Cardiac fibroblast (primary cell): ENCODE measurements at places on chromosomes 4 and X.

GRCh38 chr4:55255179-55255578 lies 90.9 kb upstream of the SRD5A3 start:
- DNase-seq, result peak; percentile 40

GRCh38 chr4:83381173-83381572 lies 46.5 kb upstream of the HPSE start:
- no peak for DNase-seq

DNA sequence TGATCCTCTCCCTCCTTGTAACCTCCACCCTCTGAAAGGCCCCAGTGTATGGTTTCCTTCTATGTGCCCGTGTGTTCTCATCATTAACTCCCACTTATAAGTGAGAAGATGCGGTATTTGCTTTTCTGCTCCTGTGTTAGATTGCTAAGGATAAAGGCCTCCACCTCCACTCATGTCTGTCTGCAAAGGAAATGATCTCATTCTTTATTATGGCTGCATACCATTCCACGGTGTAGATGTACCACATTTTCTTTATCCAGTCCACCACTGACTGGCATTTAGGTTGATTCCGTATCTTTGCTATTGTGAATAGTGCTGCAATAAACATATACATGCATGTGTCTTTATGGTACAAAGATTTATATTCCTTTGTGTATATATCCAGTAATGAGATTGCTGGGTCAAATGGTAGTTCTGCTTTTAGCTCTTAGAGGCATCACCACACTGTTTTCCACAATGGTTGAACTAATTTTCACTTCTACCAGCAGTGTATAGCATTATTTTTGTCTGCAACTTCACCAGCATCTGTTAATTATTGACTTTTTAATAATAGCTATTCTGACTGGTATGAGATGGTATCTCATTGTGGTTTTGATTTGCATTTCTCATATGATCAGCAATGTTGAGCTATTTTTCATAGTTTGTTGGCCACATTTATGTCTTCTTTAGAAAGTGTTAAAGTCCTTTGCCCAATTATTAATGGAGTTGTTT lies 1030.9 kb downstream of the FSTL5 start:
- DNase-seq, result no peak

GRCh38 chr4:8160233-8160560 lies 1.6 kb upstream of the ABLIM2 start:
- DNase-seq, result no peak

DNA sequence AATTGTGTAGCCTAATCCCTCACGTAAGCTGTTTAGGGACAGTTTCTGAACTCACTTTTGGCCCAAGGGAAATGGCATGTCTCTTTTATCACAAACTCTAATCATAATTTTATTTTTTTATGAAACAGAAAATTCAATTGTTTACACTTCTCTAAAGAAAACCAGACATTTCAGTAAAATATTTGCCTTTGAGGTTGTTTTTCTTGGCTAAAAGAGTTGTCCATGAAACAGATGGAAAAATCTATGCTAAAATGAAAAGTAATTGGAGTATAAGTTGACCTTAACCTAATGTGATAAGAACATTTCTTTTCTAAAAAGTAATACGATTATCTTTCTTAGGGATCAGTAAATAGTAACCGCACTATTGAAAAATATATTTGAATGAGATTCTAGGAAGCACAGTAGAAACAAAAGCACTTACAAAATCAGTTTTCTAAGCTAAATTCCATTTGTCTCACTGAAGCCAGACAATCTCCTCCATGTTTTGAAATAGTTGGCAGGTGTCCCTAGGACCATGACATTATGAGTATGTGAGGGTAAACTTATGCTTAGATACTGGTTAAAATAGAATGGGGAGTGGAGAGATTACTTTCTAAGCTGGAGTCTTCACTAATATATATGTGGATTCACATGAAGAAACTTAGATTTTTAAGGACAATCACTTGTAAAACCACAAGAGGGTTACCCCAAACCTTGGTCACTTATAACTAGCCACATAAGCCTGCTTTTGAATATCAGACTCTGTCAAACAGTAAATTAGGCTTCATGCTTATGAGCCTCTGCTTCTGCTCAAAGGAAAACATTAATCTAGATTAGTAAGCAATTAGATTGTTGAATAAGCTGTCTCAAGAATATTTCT lies 20.1 kb upstream of the TET2 start:
- peak; percentile 74 for DNase-seq

DNA sequence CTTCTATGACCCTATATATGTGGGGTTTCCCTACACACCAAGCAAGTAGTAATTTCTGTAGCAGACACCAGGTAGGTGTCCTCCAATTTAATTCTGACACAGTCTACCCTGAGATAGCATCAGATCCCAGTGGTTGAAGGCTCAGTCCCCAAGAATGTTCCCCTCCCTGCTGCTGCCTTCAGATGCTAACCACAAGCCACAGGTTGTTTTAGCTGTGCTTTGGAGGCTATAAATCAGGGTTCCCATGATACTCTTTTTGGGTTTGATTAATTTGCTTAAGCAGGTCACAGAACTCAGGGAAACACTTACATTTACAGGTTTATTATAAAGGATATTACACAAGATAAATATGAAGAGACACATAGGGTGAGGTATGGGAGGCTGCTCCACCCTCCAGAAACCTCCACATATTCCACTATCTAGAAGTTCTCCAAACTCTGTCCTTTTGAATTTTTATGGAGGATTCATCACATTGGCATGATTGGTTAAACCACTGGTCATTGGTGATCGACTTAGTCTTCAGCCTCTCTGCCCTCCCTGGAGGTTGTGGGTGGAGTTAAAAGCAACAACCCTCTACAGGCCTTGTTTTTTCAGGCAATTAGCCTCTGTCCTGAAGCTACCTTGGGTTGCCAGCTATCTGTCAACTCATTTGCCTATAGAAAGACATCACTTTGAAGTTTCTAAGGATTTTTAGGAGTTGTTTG lies 50.8 kb downstream of the GRIA2 start:
- DNase-seq, result no peak

- no peak for DNase-seq
These were observed 20.7 kb upstream of the TXLNG start for GRCh38 chrX:16765594-16765993.

GRCh38 chrX:149979126-149979644 lies 40.9 kb upstream of the EOLA2 start:
- no peak for DNase-seq

DNA sequence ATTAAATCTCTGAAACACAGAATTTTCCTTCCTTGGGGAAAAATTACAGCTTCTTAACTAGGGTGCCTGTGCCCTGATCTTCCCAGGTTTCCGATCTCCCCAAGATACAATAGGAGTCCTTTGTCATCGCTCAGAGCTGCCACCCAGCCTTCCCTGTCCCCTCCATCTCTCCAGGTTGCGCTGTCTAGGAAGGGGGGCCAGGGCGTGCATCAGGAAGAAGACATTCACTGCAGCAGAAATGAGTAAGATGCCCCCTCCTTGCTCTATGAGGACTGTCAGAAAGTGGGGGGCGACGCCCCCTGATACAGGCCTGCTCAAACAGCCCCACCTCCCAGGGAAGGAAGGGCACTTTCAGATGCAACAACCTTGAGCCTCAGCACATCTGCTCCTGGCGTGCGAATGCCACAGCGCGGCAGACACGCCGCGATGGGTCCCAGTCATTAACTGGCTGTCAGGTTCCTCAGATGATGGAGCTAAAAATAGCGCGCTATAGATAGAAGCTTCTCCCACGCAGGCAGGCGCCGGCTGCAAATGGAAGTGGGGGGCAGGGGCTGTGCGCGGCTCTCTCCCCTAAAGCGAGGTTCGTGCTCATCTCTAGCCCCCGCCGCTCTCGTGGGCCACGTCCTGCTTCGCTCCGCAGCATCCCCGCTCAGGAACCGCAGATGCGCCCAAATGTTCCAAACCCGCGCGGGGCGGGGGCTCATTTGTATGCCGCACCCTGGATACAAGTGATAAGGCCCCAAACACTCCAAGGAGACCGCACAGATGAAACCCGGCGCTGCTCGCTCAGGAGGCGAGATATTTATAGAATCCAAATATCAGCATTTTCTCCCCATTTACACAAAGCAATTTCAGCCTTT lies 57.6 kb upstream of the LGI2 start:
- no peak for DNase-seq

- no peak for DNase-seq
These were observed 364.1 kb downstream of the MAGEB5 start for GRCh38 chrX:26580021-26580420.

- no peak for DNase-seq
These were observed 8.9 kb downstream of the SMIM20 start for GRCh38 chr4:25922812-25923369.

GRCh38 chrX:15468036-15468435 lies 25.1 kb downstream of the PIR start:
- DNase-seq, result peak; percentile 69

- no peak for DNase-seq
These were observed 84.8 kb downstream of the TNIP2 start for GRCh38 chr4:2671267-2671895.

DNA sequence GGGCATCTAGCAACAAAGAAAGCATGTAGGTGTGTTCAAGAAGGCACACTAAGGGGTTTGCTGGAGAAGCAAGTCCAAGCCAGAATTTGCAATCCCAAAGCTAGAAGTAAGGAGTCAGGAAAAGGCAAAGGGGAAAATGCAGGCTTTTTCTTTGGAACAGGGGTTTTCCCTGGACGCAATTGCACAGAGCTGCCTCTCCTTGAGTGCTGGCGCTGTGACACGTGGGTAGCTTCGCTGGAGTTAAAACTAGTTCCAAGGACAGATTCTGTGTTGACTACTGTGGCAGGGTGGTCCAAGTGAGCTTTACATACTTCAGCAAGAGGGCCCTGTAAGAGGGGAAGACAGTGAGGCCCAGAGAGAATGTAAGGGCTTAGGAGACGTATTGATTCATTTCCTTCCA lies 277.1 kb downstream of the ADGRA3 start:
- no peak for DNase-seq

DNA sequence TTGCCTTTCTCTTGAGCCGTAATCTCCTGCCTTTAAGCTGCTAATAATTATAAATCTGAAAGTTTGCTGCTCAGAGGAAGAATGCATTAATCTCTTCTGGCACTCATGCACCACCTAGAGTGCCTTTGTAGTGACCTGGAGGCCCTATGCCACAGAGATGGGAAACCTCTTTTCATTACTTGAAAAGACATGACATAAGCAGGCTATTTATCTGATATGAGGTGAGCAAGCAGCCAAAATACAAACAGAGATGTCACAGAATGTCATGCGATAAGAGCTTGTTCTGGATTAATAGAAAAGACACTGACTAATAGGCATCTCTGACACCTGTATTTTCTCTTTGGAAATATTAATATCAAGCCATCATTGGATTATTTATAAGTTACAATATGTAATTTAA lies 42.3 kb downstream of the GABRB1 start:
- DNase-seq, result no peak

DNA sequence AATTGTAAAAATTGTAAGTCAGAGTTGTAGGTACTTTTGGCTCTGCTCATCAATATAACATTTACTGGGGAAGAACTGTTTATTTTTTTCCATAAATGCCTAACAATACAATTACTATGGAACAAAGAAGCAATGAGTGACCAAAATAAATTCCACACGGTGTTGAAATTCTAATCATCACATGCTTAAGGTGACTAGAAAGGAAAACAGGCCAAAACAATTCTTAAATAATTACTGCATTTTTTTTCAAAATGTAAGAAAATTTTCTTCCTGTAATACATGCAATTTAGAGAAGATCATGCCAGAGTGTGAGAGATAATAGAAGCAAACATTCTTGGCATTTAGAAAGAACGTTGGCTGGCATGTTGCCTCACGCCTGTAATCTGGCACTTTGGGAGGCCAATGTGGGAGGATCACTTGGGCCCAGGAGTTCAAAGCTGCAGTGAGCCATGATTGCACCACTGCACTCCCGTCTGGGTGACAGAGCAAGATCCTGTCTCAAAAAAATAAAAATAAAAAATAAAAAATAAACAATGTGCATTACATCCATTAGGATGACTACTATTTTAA lies 22.5 kb downstream of the C4orf46 start:
- DNase-seq, result no peak

- DNase-seq, result no peak
These were observed 16.3 kb upstream of the PDK3 start for GRCh38 chrX:24448762-24449250.
